ENCODE measurements at places on chromosomes 12 and 14.
A peak's percentile ranks its signal among the peaks of the same experiment; 100 is the strongest.

- no peak for DNase-seq
Measured at GRCh38 chr14:20302042-20302755, 3.6 kb downstream of the TTC5 start.

- no peak for DNase-seq
Measured at GRCh38 chr14:105107781-105108515, 42.7 kb upstream of the GPR132 start.

DNA sequence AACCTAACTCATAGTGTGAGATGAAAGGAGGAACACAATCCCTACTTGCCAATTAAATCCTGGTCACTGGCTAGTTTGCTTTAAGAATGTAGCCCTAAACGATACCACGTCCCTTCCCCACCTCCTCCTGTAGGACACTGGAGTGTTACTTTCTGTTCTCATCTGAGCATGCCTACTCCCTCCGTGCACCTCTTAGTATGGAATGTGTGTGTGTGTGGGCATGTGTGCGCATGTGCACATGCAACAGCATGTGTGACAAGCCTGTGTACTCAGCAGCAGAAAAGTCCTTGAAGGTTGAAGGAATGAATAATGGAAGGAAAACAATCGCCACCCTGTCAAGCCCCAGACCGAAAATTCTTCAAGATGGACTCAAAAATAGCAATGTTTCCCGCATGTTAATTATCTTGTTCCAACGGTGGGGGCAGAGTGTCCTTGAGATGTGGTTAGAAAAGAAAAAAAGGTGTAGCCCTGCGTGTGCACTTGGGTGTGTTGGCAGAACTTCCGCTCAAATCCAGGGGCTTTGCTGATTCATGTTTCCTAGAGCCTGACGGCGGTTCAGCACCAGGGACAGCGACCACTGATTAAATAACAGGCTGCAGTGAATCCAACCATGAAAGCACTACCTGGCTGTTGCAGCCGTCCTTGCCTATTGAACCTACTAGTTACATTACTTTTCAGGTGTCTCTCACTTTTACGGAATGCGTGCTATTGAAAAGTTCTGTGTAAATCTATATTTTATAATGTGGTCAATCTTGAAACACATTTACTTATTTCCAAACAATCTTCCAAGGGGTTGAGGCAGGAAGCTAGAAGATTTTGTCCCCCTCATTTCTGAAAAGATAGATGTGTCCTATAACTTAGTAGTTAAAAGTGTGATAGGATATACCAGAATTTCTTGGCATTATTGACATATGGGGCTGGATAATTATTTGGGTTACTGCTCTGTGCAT lies 79.8 kb downstream of the SRRM4 start:
- peak; percentile 7 for DNase-seq

DNA sequence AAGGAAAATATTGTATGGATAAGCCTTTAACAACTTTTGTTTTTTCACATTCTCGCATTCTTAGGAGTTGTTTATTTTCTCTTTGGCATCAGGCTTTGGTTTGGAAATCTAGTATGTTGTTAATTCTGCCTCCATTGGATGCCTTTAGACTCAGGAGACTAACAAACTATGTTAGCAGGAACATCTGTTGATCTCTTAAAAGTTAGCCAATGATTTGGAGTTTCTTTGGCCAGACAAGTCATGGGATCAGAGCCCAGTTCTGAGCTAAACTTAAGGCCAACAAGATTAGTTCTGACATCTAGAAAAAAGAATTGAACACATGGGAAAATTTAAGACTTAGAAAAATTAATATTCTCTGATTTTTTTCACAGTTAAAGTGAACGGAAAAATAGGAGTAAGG lies 35.3 kb upstream of the STRAP start:
- DNase-seq: no peak

GRCh38 chr12:130461839-130462557 lies 124.3 kb downstream of the PIWIL1 start:
- DNase-seq: no peak

GRCh38 chr14:99380991-99381687 lies 99.5 kb downstream of the SETD3 start:
- DNase-seq: no peak

DNA sequence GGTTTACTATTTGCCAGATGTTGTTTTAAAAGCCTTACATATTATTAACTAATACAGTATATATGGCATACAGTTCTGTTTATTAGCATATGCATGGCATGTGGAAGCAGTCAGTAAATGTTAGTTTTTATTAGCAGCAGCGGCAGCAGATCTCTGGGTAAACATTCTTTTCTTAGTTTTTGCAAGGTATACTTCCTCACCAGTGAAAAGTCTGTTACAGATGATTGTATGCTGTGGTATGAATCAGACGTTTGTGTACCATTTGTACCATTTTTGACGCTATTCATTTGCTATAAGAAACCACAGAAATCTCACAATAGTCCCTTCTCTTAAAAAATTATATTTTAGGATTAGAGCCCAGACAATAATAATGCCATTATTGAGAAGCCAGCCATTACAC lies 17.8 kb downstream of the STK38L start:
- no peak for DNase-seq

- DNase-seq: no peak
Measured at GRCh38 chr12:5622280-5622679, 190.4 kb downstream of the NTF3 start.

DNA sequence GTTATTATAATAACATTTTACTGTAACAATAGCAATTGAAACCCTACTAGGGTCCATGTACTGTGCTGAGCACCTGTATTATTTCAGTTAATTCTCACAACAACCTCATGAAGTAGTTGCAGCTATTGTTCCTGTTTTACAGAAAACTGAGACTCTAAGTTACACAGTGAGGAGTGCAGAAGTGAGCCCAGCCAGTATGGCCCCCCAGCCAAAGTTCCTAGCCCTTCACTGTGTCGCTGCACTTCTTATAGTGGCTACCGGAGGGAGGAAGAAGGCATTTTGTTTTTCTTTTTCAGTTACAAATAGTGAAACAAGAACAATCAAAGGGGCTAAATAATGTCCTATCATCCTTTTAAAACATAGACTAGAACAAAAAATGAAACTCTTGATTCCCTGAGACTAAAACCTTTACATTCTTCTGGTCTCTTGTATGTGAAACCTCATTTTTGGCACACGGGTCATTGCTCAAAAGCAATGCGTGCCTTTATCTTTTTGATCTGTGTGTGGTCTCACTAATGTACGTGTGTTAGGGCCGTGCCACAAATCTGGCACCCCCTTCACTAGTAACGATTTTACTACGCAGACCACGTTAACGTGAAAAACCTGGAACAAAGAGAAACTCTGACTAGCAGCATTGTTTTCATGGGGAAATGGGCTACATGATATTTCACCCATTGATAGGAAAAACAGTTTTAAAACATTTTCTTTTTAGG lies 88.7 kb downstream of the LLPH start:
- no peak for DNase-seq

- no peak for DNase-seq
Measured at GRCh38 chr12:77372026-77372425, 306.7 kb upstream of the E2F7 start.

DNA sequence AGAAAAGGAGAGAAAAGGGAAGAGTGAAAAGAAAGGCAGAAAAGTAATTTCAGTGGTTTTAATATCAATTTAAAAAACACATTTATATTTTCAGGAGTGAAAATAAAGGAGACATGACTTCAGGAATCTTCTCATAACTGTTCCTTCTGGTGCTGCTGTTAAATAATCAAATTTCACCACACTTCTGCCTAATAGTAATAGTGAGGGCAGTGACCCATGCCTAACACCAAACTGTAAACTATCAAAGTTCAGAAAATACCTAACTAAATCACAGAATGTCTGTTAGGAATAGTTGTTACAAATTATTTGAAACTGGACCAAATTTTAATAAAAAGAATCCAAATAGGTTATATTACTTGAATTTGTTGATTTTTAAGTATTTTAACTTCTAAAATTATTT lies 169.4 kb downstream of the RPL10L start:
- no peak for DNase-seq
